ENCODE measurements at places on chromosomes 4 and X.

- no peak for DNase-seq
Observed at GRCh38 chr4:134585972-134586371, 384.4 kb upstream of the PABPC4L start.

- no peak for DNase-seq
Observed at GRCh38 chr4:40731792-40732245, 17.9 kb upstream of the NSUN7 start.

DNA sequence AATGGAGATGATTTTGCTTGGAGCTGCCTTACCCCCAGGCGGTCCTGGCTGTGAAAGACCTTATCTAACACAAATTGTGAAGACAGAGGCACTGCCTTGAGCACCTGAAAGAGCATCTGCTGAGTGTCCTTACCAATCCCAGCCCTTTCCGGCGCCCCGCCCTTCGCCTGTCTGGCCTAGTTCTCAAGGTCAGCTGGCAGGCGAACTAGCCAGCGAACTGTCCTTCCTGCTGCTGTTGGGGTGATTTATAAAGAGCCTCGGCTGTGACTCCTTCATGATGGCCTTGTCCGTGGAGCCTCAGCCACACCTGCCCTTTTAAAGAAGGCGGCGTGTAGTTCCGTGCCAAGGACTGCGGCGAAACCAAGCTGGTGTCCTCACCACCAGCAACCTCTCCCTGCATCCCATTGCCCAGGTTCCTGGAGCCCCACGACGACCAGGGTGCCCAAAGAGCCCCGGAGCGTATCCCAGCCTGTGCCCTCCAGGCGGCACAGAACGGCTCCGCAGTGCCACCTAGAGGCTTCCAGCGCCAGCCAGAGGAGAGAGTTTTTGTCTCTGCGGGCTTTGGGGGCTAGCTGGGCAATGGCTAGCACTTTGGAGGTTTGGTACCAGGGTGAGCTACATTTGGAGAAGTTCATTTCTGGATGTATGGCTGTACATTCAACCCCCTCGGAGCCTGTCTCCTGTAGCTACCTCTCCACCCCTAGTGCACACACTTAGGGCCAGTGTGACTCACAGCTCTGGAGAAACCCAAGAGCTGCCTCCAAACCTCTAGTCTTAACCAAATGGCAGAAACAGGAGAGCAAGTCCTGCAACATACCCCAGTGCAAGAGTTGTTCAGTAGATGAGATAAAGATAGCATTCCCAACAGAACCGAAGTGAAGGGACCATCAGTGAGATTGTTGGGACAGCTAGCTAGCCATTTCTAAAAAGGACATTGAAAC lies 36.8 kb upstream of the VMA21 start:
- DNase-seq: peak; percentile 39

GRCh38 chrX:123860983-123861382 lies 1.1 kb downstream of the XIAP start:
- peak; percentile 44 for DNase-seq

- no peak for DNase-seq
Observed at GRCh38 chr4:173159791-173160190, 8.8 kb upstream of the GALNT7 start.

GRCh38 chr4:100981447-100982204 lies 365.7 kb downstream of the PPP3CA start:
- peak; percentile 59 for DNase-seq

All from MCF 10A (cell line).